ENCODE measurements at places on chromosomes 3 and 15.

- peak; percentile 96 for DNase-seq
Observed at GRCh38 chr3:37054370-37054769, 61.1 kb downstream of the MLH1 start.

DNA sequence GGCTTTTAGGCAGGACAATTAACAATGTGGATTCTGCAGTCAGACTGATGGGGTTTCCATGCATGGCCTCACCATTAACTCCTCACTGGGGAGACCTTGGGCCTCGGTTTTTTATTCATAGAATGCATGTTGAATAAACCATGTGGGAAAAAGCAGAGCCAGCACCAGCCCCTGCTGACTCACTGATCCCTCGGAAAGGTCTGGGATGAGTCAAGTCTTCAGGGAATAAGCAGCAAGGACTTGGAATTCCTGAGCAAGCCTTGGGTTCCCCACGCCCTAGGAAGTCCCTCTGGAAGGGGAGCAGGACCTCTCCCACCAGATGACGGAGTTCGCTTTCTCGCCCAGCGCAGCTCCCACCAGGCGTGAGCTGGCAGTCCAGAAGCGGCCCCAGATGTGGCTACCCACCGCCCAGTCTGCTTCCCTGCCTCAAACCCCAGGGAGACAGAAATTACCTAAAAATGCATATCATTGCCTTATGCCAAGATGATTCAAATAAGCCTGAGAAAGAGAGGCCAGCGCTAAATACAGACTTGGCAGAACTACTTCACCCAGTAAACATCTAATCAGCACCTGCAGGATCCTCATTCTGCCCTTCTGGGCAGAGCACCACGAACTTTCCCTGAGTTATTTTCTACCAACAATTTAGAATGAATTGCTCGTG, 45.4 kb downstream of the BTD start:
- peak; percentile 100 for DNase-seq

DNA sequence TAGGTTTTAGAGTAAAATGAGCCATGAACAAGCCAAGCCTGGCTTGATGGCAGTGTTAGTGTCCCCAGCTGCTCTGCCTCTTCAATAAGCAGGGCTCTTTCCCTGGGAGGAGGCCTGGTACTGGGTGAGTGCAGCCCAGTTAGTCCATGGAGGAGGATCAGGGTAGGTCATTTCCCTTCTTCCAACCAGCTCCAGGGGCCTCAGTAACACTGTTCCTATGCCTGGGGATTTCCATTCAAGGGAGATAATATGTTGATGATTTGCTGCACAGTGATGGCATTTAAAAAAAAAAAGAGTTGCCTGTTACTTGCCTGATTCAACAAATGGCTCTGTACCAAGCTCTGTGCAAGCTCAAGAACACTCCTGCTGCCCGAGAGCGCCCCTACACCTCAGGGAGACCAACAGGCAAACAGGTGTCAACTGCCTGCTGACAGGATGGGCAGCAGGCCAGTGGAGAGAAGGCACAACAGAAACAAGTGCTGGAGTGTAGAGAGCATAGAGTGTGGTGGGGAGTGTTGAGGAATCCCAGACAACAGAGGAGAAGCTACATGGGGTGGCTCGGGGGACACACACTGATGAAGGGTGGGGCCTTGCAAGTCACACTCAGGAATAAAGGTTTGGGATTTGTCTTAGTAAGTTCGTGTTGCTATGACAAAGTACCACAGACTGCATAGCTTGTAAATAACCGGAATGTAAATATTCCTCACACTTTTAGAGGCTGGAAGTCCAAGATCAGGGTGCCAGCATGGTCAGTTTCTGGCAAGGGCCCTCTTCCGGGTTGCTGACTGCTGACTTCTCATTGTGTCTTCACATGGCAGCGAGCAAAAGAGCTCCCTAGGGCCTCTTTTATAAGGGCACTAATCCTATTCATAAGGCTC, 78.6 kb upstream of the PXYLP1 start:
- no peak for DNase-seq

GRCh38 chr3:187621881-187622280, 48.3 kb downstream of the SST start:
- DNase-seq, result no peak

DNA sequence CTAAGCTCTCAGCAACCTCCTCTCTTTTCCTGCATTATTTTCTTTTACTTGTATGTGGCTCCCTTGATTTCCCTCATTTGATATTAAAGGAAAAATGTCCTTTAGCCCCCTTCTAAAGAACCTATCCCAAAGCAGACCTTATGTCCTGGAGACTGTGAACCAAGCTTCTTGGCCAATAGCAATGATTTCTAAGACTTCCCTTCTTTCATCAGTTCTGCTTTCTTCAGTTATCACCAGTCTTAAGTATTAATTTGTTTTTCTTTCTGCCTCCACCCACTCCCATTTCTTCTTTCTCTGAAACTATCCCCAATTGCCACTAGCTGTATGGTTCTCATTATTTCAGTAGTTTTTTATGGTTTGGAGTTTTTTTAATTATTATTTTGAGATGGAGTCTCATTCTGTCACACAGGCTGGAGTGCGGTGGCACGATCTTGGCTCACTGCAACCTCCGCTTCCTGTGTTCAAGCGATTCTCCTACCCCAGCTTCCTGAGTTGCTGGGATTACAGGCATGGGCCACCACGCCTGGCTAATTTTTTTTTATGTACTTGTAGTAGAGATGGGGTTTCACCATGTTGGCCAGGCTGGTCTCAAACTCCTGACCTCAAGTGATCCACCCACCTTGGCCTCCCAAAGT, 12.1 kb downstream of the TMOD3 start:
- no peak for DNase-seq

DNA sequence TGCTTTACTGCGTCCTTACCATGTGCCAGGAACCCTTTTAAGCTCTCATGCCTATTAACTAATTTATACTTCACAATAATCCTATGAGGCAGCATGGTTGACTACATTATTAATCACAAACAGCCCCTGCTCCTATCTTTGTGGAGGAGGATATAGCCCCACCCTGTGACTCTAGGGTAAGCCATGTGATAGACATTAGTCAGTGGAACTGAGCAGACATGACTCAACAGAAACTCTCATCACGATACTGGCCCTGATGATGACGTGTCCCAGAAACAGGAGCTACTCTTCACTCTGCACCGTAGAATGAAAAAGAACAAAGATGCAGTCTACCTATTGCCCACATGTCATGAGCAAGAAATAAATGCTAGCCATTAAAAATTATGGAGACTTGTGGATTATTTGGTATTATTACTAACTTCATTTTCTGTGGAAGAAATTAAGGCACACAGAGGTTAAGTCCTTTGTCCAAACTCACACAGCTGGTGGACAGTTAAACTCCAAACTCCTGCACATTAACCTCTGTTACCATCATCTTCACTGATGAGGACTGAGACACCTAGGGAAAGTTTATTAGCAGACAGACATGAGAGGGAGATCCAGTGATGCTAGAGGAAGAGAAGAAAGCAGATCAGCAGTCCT, 51.2 kb downstream of the CFAP20DC start:
- DNase-seq, result peak; percentile 96

DNA sequence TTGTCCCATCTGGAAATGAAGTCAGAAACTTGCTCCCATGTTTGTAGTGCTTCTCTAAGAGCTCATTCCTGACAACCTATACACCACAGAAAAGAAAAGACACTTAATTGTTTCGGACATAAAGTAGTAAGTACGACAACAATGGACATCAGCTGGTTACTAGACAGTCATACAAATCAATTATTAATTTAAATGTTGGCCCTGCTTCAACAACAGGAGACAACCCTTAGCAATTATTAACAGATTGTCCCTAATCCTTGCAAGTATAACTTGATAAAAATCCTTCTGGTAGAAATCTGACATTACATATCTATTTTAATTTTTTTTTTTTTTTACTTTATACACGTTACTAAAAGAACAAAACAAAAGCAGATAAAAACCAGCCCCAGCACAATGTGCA, 29.8 kb downstream of the ERICH6 start:
- DNase-seq, result no peak

DNA sequence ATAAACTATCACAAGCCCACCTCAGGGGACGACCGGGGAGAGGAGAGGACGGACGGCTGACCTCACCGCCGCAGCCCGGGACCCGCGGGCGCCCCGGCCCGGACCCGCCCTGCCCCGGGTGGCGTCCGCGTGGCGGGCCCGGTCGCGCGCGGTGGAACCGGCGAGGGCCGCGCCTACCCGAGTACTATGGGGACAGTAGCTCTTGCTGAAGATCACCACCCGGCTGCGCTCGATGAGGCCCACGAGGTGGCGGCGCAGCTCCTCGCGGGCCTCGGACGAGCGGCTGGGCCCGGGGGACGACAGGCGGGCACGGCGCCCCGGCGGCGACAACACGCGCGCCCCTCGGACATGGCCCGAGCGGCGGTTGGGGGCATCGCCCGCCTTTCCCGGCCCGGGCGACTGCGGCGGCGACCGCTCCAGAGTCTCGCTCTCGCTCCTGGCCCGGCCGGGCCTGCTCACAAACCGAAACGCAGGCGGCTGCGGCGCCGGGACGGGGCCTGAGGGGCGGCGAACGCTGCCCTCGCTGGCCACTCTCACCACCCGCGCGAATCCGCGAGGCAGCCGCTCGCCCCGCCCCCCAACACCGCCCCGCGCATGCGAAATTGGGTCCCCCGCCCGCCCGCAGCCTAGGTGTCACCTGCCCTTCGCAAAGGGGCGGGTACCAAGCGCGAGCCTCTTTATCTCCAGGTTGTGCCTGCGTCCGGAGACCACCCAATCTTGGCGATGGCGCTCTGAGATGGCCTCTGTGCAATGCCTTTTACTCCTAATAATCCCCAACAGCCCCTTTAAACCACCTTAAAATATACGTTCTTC, at the start of gene TXNRD3:
TXNRD3 (minus strand) TSS at position 554 of the 813 bp plus-strand sequence.
- DNase-seq, result peak; percentile 63

DNA sequence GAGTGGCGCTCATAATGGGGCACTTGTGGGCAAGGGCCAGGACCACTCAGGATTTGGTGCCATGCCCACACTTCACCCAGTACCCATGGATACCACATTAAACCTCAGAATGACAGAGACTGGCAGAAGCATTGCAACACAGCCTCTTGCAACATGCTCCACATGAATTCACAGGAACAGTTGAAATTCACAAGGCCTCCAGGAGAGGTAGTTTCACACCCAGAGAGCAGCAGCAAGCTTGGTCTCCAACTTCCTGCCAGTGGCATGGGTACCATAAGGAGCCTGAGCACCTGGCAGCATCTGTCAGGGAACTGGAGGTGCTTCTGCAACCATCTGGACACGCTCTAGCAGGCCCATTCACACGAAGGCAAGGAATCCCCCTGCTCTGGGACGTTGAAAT, 101.0 kb downstream of the OSBPL10 start:
- DNase-seq, result no peak

GRCh38 chr15:29115093-29115991, 154.3 kb downstream of the NSMCE3 start:
- DNase-seq, result no peak

DNA sequence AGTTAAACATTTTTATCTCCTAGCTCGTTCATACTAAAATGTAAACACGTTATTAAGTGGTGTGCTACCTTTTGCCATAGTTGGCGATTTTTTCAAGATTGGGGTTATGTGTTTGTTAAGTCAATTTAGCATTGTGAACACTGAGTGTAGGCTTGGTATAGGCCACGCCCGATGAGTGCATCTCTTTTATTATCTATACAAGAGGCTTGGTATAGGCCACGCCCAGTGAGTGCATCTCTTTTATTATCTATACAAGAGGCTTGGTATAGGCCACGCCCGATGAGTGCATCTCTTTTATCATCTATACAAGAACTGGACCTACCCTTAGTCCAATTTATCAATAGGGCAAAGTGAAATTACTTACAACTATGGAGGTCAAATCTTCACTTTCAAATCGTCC, 70.4 kb downstream of the NIPA2 start:
- no peak for DNase-seq

DNA sequence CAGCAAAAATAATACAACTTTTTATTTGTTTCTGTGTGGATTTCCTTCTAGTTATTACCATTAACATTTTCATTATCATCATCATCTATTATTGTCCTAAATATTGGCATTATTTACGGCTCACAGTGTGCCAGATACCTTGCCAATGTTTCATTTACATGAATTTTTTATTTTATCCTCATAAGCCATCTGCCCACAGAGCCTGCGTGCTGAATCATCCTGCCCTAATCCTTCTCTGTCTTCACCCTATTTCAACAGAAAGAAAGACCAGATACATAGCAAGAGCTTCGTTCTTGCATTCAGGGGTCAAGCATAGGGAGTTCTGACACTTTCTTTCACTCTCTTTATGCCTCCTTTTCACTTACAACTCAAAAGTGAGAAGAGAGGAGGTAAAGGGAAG, 82.0 kb downstream of the KCNMB2 start:
- peak; percentile 12 for DNase-seq

DNA sequence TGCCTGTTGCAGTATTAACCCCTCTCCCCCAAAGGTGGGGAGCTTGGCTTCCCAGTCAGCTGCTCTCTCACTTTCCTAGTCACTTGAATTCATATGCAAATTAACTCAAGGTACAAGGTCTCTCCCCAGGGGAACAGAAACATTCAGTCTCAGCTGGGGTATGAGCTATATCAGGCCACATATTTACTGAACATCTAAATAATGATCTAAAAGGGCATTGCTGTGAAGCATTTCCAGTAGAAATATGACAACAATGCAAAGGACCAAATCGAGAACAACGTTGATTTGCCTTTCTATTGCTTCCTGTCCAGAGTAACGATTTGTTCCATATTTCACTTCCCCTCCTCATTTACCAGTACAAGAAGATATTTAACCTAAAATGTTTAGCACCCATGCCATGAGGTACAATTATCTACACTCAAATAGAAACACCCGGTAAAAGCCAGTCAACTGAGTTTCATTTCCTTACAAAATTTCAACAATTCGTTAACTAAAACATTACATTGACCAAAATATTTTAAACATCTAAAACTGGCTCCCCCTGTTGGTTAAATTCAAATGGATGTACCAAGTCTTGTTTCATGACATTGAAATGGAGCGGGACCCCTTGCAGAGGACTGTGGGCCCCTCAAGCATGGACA, 36.5 kb upstream of the KLHL6 start:
- DNase-seq, result no peak

- no peak for DNase-seq
Observed at GRCh38 chr3:5198313-5198677, 10.8 kb downstream of the EDEM1 start.

DNA sequence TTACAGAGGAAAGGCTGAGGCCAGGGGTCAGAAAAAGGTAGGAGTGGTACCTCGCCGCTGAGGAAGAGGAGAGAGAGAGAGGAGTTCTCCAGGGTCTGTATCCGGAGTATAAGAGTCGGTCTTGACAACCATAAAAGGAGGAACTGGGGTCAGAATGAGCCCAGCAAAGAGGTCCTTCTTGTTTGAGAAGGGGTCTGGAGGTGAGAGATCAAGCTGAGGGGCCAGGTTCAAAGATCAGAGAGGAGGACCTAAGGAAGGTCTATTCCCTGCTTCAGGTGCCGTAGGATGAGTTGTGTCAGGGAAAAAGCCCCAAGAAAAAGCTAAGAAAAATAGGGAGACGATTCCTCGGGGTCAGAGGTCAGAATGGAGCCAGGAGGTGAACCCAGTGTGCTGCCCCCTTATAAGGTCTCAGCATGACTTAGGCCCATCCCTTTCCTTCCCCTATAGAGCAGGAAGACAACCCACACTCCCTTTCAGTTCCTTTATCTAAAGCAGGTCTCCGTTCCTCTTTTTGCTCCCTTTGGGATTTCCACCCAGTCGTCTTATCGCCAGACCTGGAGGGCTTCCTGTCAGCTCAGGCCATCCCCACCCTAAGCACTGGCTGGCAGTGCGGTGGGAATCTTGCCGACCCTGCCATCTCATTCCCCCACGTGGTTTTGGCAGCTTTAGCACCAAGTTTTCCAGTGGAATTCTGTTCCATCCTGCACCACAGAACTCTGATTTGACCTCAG, 651 bp downstream of the MTMR14 start:
- DNase-seq, result no peak

All from fibroblast of skin of back (primary cell).